ENCODE measurements at places on chromosomes 7 and 10.

DNA sequence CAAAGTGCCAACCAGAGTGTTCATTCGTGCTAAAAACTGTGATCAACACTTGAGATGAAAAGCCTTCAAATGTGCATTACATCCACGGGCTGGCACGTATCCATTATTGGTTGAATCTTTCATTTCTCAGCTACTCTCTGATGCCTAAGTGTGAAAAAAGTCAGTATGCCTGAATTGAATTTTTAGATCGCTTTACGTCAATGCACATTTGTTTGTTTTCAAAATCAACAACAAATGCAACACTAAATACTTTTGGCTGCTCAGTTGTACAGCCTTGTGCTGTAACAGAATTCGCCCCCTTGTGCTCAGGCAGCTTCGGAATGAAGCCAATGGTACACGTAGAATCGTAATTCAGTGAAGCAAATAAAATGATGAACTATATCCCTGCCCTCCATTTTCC is 446.5 kb upstream of the NRP1 start:
- DNase-seq: no peak

- DNase-seq: no peak
Measured at GRCh38 chr7:51079494-51079893, 237.1 kb downstream of the COBL start.

- no peak for DNase-seq
Measured at GRCh38 chr10:29829776-29830175, 195.0 kb upstream of the SVIL start.

DNA sequence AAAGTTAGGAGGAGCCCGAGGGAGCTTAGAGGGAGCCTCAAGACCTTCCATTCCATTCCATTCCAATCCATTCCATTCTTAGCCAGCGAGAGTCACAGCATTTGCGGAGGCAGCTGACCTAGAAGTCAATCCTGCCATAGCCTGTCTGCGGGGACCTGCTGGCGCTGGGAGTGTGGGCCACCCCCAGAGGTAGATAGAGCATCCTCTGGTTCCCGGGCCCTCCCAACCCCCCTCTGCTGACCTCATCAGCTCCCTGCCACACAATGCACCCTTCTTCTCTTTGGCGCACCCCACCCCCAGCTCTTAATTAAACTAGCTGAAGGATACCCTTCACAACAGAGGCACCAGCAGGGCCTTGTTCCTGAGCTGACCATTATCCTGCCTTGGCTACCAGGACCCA is 152.5 kb upstream of the ZMIZ1 start:
- no peak for DNase-seq

GRCh38 chr7:4131063-4131462 is 551.0 kb upstream of the FOXK1 start:
- DNase-seq: no peak

GRCh38 chr7:117119192-117119924 is 166.1 kb downstream of the ST7 start:
- DNase-seq: peak; percentile 58

DNA sequence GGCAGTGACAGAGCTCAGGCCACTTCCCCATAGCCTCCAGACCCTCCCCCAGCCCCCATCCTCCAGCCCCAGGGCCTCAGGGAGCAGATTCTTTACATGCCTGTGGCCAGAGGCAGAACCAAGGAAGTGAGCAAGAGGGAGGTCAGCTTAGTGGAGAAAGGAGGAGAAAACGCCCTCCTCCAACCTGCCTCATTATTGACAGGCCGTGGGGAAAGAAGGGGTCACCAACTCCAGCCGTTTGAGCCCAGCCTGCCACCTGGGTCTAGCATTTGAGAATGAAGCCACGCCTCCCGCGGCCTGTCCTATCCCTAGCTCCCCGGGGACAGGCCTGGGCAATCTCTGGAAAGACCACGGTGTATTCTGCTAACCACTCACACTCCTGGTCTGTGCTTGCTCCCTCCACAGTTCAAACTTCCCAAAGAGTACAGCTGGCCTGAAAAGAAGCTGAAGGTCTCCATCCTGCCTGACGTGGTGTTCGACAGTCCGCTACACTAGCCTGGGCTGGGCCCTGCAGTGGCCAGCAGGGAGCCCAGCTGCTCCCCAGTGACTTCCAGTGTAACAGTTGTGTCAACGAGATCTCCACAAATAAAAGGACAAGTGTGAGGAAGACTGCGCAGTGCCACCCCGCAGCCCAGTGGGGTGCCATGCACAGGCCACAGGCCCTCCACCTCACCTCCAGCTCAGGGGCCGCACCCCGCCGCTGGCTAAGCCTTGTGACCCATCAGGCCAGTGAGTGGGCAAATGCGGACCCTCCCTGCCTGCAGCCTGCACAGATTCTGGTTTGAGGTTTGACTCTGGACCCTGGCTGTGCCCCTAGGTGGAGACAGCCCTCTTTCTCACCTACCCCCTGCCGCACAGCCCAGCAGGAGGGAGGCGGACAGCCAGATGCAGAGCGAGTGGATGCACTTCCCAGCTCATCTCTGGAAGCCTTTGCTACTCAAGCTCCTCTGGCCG is 14.3 kb upstream of the TRIM8 start:
- no peak for DNase-seq

DNA sequence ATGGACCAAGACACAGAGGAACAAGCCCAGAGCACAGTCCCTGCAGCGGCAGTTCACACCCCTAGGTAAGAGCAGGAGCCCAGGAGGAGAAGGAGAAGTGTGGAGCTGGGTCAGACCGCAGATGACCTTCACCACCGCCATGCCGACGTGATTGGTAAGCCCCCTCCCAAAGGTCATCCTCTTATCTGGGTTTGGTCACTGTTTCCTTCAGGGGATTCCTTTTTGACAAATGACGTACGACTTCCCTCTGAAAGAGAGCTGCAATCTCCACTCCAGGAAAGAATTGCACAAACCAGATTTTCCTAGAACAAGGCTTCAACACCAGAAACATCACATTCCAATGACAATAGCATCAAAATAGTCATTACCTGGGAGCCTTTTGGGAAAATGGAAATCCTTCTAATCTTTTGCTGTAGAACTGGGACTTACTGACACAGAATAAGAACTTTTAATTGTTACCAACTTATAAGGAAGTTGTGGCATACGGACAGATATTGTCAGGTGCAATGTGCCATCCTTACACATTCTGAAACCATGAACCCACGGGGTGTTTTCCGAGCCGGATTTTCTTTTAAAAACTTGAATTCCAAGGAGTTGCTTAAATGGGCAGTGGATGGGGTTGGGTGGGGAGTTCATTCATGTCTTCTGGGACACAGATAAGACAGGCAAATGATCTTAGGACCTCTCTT is 20.8 kb upstream of the ADAM12 start:
- no peak for DNase-seq

DNA sequence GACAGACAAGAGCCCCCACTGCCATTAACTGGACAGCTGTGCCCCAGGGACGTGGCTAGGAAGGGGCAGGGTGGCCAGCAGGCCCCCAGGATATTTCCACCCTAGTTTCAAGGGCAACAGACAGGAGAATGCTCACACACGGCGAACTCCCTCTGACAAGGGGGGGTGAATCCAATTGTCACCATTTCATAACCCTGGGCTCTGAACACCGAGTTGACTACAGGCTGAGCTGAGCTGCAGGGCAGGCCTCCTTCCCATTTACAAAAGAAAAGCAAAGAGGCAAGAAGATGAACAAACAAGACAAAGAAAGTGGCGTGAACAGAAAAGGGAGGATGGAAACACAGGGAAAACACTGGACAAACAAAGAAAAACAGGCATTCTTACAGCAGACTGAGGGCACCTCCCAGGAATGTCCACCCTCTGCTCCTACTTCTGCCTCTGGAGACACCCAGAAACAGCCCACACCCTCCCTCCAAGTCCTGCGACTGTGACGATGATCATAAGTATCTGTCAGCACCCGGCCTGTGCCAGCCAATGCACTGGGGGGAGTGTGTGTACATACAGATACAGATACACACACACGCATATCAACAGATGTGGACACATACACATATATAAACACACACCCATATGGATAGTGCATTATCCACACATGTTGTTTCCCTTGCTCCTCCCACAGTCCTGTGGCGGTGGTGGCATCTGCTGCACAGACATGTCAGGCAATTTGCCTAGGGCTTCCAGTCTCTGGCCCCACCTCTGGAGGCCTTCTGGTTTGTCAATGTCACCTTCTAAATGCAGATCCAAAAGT is 66.2 kb downstream of the FAM53B start:
- no peak for DNase-seq

GRCh38 chr10:16519908-16520861 is 1.5 kb downstream of the C1QL3 start:
- DNase-seq: no peak

Measured in CD4-positive, alpha-beta T cell treated with Interferon gamma for 1 hour (primary cell).